ENCODE measurements at places on chromosomes 4 and X.

DNA sequence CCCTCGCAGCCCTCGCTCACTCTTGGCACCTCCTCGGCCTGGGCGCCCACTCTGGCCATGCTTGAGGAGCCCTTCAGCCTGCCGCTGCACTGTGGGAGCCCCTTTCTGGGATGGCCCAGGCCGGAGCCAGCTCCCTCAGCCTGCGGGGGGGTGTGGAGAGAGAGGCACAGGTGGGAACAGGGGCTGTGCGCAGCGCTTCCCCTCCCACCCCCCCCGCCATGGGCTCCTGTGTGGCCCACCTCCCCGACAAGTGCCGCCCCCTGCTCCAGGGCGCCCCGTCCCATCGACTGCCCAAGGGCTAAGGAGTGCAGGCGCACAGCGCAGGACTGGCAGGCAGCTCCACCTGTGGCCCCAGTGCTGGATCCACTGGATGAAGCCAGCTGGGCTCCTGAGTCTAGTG lies 220.2 kb downstream of the STPG2 start:
- DNase-seq = no peak

DNA sequence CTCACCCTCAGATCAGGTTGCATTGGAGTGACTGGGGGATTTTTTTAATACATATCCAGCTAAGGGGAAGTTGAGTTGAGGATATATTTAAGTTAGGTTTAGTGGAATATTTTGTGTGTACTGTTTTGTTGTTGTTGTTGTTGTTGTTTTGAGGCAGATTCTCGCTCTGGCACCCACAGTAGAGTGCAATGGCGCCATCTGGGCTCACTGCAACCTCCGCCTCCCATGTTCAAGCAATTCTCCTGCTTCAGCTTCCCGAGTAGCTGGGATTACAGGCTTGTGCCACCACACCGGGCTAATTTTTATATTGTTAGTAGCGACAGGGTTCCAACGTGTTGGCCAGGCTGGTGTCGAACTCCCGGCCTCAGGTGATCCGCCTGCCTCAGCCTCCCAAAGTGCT lies 38.6 kb upstream of the ATP6AP2 start:
- no peak for DNase-seq

- no peak for DNase-seq
Observed at GRCh38 chr4:154868414-154869194, 87.5 kb downstream of the RBM46 start.

GRCh38 chr4:67909905-67910584 lies 26.2 kb upstream of the TMPRSS11D start:
- DNase-seq = peak; percentile 50

Measured in choroid plexus epithelial cell (primary cell).